ENCODE measurements at places on chromosomes 16 and 17. TPM values are rescaled to one million over a fixed set of nuclear protein-coding genes. Genes with fewer than 3 reads are reported as not detected.
A peak's percentile ranks its signal among the peaks of the same experiment; 100 is the strongest.

- H3K27ac ChIP-seq, result peak overlapping the region; percentile 96
- DNase-seq, result peak; percentile 3
- H3K4me3 ChIP-seq, result peak overlapping the region; percentile 33
- no peaks in the 10 kb centered on the region for H3K27me3 ChIP-seq
- peaks cover 3% of the 10 kb centered on the region for H3K36me3 ChIP-seq
These were observed 5.2 kb downstream of the CCDC102A start for GRCh38 chr16:57531253-57531575.

- no peaks in the 10 kb centered on the region for H3K27me3 ChIP-seq
- H3K36me3 ChIP-seq, result no peaks in the 10 kb centered on the region
- H3K4me1 ChIP-seq, result peaks cover 9% of the 10 kb centered on the region
- no peak overlapping the region for H3K4me3 ChIP-seq
- no peak overlapping the region for H3K27ac ChIP-seq
These were observed 6.3 kb downstream of the SGCA start for GRCh38 chr17:50172130-50172529.

DNA sequence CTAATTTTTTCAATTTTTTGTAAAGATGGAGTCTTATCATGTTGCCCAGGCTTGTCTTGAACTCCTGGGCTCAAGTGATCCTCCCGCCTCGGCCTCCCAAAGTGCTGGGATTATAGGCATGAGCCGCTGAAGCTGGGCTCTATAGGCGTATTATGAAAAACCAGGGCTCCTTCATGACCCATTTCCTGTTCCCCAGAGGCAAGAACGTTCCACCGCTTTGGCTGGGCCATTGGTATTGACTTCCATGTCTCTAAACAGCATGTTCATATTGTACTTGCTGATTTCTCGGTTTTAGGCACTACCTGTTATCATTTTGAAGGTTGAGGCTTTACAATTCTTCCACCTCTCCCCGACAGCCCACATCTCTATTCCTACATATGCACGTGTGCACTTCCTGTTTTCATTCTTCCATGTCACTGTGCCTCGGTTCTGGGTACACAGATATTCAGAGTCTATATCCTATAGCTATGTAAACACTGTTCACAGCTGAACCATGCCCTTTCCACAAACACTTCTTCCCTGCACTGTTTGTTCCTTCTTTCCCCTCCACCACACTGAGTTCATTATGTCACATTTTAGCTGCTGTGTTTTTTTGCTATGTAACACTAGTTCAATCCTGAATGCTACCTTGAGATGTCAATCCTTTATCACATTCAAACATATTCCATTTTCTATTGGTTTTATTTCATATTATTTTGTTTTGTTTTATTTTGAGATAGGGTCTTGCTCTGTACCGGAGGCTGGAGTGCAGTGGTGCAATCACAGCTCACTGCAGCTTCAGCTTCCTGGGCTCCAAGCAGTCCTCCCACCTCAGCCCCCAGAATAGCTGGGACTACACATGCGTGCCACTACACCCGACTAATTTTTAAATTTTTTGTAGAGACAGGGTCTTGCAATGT, 16.8 kb upstream of the MAPK3 start:
- H3K27me3 ChIP-seq, result no peaks in the 10 kb centered on the region
- no peak overlapping the region for H3K4me3 ChIP-seq
- no peaks in the 10 kb centered on the region for H3K36me3 ChIP-seq
- H3K27ac ChIP-seq, result peak overlapping the region; percentile 57
- DNase-seq, result peak; percentile 22
- peaks cover 20% of the 10 kb centered on the region for H3K4me1 ChIP-seq

DNA sequence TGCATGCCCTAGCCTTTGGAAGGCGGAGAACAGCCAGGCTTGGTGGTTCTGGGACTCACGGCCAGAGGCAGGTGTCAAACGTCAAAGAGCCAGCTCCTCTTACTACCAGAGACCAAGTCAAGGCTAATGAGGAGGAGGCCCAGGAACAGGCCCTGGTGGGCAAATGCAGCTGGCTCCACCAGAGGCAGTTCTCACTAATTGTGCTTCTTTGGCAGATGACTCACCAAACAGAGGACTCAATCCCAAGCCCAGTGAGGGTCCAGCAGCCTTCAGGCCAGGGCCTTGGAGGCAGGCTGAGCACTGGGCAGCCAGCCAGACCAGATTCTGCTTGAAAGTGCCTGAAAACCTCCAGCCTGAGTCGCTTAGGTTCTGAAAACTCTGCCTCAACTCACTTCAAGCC, 336.5 kb upstream of the CDH5 start:
- no peak overlapping the region for H3K4me3 ChIP-seq
- no peak overlapping the region for H3K27ac ChIP-seq
- no peaks in the 10 kb centered on the region for H3K36me3 ChIP-seq
- no peaks in the 10 kb centered on the region for H3K4me1 ChIP-seq

GRCh38 chr17:28426081-28426519, 20.1 kb upstream of the SLC46A1 start:
- no peaks in the 10 kb centered on the region for H3K4me1 ChIP-seq
- peak; percentile 22 for DNase-seq
- no peak overlapping the region for H3K27ac ChIP-seq
- no peaks in the 10 kb centered on the region for H3K27me3 ChIP-seq

DNA sequence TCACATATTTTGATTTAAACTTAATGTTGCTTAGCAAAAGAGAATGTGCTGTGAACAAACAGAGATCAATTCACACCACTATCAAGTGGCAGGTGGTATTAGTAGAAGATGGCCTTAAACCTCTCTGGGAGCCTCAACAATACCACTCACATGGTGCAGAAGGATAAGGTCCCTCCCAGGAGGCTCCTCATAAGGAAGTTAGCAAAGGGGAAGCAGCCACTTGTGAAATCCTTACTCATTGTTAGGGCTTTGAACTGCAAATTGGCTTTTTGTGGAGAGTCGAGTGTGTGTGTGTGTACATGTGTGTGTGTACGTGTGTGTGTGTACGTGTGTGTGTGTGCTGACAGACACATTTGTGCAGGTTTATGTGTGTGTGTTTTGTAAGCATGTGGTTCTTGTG, 48.9 kb upstream of the ASIC2 start:
- H3K36me3 ChIP-seq, result no peaks in the 10 kb centered on the region
- H3K4me1 ChIP-seq, result no peaks in the 10 kb centered on the region
- H3K27me3 ChIP-seq, result peaks cover 19% of the 10 kb centered on the region
- DNase-seq, result no peak
- H3K4me3 ChIP-seq, result no peak overlapping the region
- no peak overlapping the region for H3K27ac ChIP-seq

DNA sequence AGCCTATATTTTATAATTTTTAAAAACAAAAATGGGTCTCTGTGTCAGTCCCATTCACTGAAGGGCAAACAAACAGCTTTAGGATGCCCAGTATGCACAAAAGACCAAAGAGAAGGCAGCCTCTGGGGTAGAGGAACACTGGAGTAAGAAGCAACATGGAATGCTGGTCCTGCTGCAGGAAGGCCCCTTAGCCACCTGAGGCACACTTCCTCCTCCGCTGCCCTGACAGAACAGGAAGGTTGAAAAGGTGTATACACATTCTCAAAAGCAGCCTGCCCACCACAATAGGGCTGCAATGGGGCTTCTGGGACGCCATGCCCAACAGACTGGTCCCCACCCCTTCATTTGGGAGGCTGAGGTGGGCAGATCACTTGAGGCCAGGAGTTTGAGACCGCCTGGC, 19.5 kb downstream of the TOM1L2 start:
- no peak overlapping the region for H3K4me3 ChIP-seq
- H3K27ac ChIP-seq, result no peak overlapping the region

- DNase-seq, result no peak
- H3K36me3 ChIP-seq, result no peaks in the 10 kb centered on the region
- H3K4me1 ChIP-seq, result peaks cover 21% of the 10 kb centered on the region
- peaks cover 25% of the 10 kb centered on the region for H3K27me3 ChIP-seq
These were observed 1.4 kb upstream of the SPNS2 start for GRCh38 chr17:4497101-4497824.

GRCh38 chr17:60297760-60298401, 94.1 kb downstream of the USP32 start:
- H3K4me1 ChIP-seq, result no peaks in the 10 kb centered on the region
- no peak for DNase-seq
- no peak overlapping the region for H3K27ac ChIP-seq
- no peak overlapping the region for H3K4me3 ChIP-seq
- no peaks in the 10 kb centered on the region for H3K27me3 ChIP-seq

DNA sequence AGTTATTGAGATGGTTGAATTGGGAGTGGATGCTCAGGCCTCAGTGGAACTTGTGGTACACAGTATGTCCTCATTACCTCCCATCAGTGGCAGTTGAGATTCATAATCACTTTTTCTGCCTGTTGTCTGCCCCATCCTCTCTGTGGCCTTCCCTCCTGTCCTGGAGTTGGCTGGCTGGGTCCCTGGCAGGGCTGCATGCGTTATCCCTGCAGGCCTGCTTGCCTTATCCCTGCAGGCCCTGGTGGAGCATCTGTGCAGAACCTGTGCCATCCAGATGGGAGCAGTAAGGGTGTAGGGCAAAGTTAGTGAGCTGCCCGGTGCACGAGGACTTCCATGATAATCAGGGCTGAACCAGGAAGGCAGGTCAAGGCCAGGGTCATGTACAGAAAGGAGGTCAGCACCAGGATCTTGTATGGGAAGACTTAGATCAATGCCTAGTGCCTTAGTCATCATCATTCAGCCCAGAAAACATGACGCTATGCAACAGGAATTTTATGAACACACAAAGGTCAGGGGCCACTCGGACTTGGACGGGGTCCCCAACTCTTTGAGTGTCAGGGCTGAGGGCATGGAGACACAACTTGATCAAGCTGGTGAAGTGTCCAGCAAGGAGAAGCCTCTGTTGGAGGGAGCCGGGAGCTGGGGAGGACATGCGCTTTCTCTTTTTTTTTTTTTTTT, 47.2 kb downstream of the ABCC1 start:
- H3K4me1 ChIP-seq, result peaks cover 35% of the 10 kb centered on the region
- H3K27me3 ChIP-seq, result no peaks in the 10 kb centered on the region
- H3K4me3 ChIP-seq, result no peak overlapping the region

GRCh38 chr16:19940195-19940594, 55.5 kb upstream of the GPRC5B start:
- no peaks in the 10 kb centered on the region for H3K36me3 ChIP-seq
- no peak for DNase-seq
- H3K4me3 ChIP-seq, result no peak overlapping the region
- H3K27me3 ChIP-seq, result peaks cover 3% of the 10 kb centered on the region

DNA sequence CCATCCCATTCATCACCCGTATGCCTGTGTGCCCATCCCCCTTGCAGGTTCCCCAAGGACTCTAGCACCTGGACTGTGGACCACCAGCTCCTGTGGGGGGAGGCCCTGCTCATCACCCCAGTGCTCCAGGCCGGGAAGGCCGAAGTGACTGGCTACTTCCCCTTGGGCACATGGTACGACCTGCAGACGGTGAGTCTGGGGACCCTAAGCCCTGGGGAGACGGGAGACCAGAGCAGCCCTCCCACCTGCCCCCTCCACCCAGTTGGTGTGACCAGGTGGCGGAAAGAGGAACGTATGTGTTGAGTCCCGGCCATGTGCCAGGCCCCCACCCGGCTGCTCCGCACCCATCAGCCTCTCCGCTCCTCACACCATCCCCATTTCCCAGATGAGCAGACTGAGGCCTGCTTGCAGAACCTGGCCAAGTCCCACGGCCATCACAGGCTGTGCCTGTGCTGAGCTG, 15.6 kb downstream of the GAA start:
- H3K4me1 ChIP-seq, result no peaks in the 10 kb centered on the region
- DNase-seq, result no peak
- H3K4me3 ChIP-seq, result no peak overlapping the region
- no peaks in the 10 kb centered on the region for H3K27me3 ChIP-seq
- no peaks in the 10 kb centered on the region for H3K36me3 ChIP-seq

DNA sequence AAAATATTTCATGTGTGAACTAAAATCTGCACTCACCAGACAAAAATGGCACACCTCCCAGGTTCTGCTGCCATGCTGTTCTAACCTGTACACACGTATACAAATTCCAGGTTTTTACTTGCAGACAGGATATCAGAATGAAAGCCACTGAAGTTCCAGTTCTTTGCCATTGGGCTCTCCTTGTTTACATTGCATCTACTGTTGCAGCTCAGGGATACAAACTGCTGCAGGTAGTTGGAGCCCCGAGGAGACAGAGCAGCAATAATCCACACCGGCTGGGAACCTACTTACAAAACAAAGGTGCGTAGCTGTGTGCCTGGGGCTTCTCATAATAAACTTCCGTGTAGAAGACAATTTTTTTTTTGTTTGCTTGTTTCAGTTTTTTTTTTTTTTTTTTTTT, 59.6 kb downstream of the HAPSTR1 start:
- no peaks in the 10 kb centered on the region for H3K36me3 ChIP-seq
- H3K4me1 ChIP-seq, result no peaks in the 10 kb centered on the region
- H3K4me3 ChIP-seq, result no peak overlapping the region
- peaks cover 20% of the 10 kb centered on the region for H3K27me3 ChIP-seq

GRCh38 chr16:89378947-89379771, 111.2 kb downstream of the ANKRD11 start:
- H3K27me3 ChIP-seq, result no peaks in the 10 kb centered on the region
- no peak for DNase-seq
- peaks cover 79% of the 10 kb centered on the region for H3K4me1 ChIP-seq
- peaks cover 23% of the 10 kb centered on the region for H3K36me3 ChIP-seq
- H3K27ac ChIP-seq, result peak overlapping the region; percentile 5
- H3K4me3 ChIP-seq, result no peak overlapping the region

- no peaks in the 10 kb centered on the region for H3K4me1 ChIP-seq
- peaks cover 40% of the 10 kb centered on the region for H3K27me3 ChIP-seq
- no peaks in the 10 kb centered on the region for H3K36me3 ChIP-seq
- no peak overlapping the region for H3K4me3 ChIP-seq
These were observed 39.7 kb downstream of the NACA2 start for GRCh38 chr17:61551255-61551742.

GRCh38 chr17:82893779-82894178, 54.0 kb upstream of the ZNF750 start:
- no peaks in the 10 kb centered on the region for H3K27me3 ChIP-seq
- peak overlapping the region; percentile 83 for H3K27ac ChIP-seq
- peak overlapping the region; percentile 56 for H3K4me3 ChIP-seq
- peaks cover 32% of the 10 kb centered on the region for H3K4me1 ChIP-seq

DNA sequence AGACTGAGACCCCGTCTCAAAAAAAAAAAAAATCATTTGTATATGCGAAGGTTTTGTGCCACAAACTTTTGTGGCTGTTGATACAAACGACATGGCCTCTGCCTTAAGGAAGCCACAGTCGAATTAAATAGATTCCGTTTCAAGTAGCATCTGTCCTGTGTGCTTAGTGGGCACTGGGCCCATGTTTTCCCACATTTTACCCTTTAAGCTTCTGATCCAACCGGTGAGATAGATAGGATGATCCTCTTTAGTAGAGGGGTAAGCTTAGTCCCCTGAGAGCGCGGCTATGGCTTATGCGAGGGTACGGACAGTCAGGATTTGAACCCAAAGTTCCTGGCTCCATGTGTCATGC, 776 bp upstream of the TMEM219 start:
- no peak for DNase-seq
- H3K36me3 ChIP-seq, result peaks cover 2% of the 10 kb centered on the region
- peak overlapping the region; percentile 88 for H3K4me3 ChIP-seq
- peaks cover 17% of the 10 kb centered on the region for H3K4me1 ChIP-seq

The CMTM2 gene
- not detected for total RNA-seq

The CACNG5 gene
- not detected for total RNA-seq

The CNTNAP4 gene
- not detected for total RNA-seq

The KATNIP gene
- 12.8 TPM for total RNA-seq

The OTOA gene
- total RNA-seq, result 0.07 TPM

The SCIMP gene
- not detected for total RNA-seq

The MT1M gene
- not detected for total RNA-seq

The NOS2 gene
- 0.07 TPM for total RNA-seq

The CCL5 gene
- total RNA-seq, result 33.1 TPM

The LRRC59 gene
- 74.4 TPM for total RNA-seq

The C16orf89 gene
- not detected for total RNA-seq

The CSH1 gene
- total RNA-seq, result not detected

The REXO5 gene
- 20.4 TPM for total RNA-seq

All from activated CD4-positive, alpha-beta T cell treated with anti-CD3 and anti-CD28 coated beads for 36 hours (primary cell).